Iris pigment epithelial cell (primary cell): ENCODE measurements at places on chromosomes 6 and 20.

DNA sequence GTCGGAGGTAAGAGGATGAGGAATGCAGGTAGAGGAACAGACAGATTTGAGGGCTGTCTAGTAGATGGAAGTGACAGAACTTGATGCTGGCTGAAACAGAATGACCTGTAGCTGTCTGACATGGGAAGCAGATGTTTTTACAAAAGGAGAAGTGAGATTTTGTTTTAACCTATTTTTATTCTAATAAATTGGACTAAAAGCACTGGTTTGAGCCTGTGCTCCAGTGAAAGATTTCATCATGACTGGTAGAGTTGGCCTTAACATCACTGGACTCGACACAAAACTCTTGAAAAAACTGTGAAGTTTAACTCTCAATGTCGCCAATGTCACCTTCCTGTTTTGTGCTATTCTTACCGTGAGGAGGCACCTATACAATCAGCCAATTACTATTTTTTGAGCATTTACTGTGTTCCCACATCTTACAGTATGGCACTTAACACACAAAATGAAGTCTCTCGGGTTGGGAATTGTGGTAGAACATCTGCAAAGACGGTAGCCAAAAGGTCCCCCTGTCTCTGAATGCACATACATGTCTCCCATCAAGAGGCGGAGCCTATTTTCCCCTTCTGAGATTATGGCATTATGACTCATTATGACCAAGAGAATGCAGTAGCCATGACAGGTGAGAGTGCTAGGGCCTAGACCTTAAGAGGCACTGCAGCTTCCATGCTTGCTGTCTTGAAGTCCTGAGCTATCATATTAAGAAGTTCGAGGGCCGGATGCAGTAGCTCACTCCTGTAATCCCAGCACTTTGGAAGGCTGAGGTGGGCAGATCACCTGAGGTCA lies 93.2 kb downstream of the FOXF2 start:
- no peak for DNase-seq

DNA sequence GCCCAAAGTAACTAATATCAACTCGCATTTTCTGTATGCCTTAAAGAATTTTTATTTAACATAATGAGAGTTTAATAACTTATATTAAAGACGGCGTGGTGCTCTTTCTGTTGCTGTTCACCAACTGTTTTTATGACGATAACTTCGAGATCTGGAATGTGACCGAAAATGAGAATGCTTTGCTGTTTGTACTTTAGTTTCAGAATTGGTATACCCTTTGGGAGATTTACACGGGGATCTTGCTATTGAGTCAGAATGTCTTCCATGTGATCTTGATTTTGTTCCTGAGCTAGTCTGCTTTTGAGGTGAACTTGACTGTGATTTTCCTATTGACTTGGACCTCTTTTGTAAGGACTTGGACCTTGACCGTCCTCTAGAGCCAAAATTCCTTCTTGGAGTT lies 17.9 kb downstream of the PNRC1 start:
- no peak for DNase-seq

GRCh38 chr6:43719511-43719910 lies 31.9 kb upstream of the MRPS18A start:
- DNase-seq = no peak

DNA sequence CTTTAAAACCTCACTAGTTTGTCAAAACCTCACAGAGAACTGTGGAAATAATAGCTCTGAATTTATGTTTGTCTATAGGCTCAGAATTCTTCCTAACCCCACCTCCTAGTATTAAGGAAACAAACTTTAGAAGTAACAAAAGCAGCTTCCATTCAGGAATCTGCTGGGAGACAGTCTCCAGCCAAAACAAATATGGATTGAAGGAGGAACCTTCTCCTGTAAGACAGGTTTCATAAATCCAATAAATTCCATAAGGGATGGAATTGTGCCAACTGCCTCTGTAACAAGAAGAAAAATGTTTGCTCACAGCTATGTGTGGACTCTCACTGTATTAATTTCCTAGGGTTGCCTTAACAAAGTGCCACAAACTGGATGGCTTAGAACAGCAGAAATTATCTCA lies 7.5 kb downstream of the SYCP2 start:
- no peak for DNase-seq

GRCh38 chr6:153862139-153862538 lies 176.9 kb upstream of the OPRM1 start:
- no peak for DNase-seq

GRCh38 chr20:53447316-53447715 lies 146.3 kb downstream of the ZNF217 start:
- no peak for DNase-seq

DNA sequence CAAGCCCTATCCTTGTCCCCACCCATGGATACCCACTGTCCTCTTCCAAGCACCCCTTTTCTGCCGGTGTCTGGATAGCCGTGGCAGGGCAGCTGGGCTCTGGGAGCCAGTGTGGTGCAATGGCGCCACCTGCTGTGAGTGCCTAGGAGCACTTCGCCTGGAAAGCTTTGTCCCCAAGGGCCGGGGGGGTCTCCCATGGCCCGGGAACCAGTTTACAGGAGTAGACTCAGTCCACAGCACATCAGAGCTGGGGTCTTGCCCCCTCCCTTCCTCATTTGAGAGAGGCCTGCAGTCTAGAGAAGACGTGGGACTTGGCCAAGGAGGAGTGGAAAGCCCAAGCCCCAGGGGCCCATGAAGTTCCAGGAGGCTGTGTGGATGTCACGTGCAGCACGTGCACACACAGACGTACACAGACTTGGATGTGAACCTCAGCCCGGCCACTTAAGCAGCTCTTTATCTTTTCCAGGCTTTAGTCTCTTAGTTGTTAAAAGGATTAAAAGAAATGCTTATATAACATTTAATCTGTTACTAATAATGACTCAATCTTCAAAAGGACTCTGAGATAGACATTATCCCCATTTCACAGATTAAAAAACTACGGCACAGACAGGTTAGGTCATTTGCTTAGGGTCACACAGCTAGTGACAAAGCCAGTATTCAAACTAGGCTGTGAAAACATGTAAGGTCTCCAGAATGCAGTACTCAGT lies 40.9 kb upstream of the CDH22 start:
- peak; percentile 41 for DNase-seq

GRCh38 chr6:152636609-152637295 lies 410 bp downstream of the SYNE1 start:
- peak; percentile 46 for DNase-seq

GRCh38 chr20:11697055-11697454 lies 220.6 kb upstream of the BTBD3 start:
- DNase-seq = no peak

GRCh38 chr6:74598462-74599393 lies 607.1 kb downstream of the COL12A1 start:
- DNase-seq = peak; percentile 39

- DNase-seq = no peak
Observed at GRCh38 chr6:105504706-105505105, 101.8 kb upstream of the PREP start.

GRCh38 chr20:2967841-2968240 lies 75.6 kb upstream of the GNRH2 start:
- DNase-seq = no peak

GRCh38 chr6:113735491-113735890 lies 121.7 kb upstream of the MARCKS start:
- no peak for DNase-seq

DNA sequence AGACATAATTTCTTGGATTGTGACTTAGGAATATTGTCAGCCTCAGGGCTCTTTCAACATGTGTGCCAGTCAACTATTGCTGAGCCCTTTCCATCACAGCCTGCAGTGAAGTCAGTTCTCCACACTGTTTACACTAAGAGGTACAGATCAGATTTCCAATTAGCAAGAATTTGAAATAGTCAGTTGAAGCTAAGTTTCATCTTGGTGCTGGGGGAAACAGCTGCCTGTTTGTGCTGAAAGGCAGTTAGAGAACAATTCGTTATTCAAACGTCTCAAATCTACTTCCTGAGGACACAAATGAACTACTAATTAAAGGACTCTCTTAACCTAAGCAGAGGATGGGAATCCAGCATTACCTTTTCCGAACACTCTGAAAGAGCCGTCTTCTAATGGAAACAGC lies 25.9 kb downstream of the ADGRF1 start:
- no peak for DNase-seq

DNA sequence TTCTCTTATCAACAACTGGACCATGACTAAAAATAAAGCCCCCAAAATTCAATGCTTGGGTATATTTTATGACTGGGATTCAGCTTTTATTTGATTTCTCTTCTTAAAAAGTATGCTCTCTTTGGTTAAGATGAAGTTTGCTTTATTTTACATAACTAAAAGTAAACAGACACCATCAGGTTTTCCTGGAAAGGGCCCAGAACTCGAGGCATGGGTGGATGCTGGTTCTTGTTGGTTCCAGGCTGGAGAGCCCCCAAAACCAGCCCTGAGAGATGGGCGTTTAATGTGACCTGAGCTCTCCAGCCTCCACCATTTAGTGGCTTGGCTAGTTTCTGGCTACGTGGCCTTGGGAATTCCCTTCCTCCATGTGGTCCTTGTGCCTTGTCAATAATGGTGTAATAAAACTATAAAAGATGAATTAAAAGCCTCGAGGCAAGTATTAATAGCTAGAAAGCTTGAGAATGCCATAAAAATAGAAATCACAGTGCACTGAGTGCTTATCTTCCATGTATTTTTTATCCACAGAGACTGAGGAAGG lies 34.1 kb downstream of the BANF2 start:
- no peak for DNase-seq

GRCh38 chr6:50655848-50656453 lies 57.4 kb upstream of the TFAP2D start:
- peak; percentile 9 for DNase-seq

DNA sequence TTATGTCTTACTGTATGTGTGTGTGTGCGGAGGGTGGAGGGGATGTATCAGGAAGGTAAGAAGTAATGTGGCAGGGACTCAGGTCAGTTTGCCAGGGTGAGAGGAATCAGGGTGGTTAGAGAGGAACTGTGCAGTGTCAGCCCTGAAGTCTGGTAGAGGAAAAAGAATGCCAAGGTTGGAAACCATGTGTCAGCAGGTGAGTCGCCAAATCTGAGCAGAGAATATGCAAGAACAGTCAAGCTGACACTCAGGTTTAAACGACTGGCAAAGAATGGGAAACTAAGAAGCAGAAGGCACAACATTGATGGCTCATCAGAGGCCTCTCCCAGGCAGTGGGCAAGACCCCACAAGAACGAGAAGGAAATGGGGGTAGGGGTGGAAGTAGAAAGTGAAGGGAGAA lies 107.5 kb upstream of the TBX18 start:
- DNase-seq = no peak

DNA sequence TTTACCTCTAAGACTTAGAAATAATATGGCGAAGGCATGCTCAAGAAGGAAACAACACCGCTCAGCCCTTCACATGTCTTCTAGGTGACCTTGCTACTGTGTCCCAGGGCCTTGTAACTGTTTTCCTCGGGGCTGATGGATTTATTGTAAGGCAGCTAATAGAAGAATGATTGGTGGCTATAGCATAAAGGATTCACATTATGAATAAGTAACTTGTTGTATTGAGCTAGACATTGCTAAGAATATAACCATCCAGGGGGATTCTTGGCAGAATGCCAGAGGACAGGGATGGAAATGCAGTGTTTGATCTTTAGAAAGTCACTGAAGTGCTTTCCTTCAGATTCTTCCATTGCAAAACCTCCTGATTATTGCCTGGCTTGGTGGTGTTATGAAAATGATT lies 54.9 kb downstream of the PLEKHG1 start:
- no peak for DNase-seq

DNA sequence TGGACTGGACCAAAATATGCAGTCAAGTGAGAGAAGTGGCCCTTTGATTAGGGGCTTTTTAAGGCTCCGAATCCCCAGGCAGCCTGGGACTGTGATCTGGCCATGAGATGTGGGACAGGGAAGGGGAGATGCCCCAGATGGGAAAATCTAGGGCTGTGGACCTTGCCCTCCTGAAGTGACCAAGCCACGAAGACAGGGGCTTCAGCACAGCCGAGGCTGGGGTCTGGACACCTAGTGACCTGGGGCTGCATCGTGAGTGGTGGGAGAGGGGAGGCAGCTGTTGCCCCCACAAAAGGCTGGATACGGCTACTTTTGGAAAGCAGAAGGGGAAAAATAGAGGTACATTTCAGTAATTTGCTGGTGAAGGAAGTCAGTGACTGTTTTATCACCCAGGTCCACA lies 139.5 kb upstream of the SLC24A3 start:
- no peak for DNase-seq

DNA sequence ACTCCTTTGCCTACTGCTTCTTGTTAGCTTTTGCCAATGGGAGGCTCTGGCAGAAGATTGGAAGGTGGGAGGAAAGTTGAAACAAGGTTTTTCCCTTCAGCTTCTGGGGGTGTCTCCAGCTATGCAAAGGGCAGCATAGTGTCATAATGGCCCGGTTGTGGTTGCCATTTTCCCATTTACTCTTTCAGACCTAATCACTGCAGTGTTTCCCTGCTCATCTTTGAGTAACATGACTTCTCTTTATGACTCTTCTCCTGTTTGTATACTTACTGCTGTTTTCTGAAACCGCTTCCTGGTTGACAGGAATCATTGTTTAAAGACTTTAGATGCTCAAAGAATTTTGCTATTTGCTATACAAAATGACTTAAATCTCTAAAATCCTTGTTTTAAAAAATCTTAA lies 19.9 kb downstream of the NRN1 start:
- DNase-seq = no peak

DNA sequence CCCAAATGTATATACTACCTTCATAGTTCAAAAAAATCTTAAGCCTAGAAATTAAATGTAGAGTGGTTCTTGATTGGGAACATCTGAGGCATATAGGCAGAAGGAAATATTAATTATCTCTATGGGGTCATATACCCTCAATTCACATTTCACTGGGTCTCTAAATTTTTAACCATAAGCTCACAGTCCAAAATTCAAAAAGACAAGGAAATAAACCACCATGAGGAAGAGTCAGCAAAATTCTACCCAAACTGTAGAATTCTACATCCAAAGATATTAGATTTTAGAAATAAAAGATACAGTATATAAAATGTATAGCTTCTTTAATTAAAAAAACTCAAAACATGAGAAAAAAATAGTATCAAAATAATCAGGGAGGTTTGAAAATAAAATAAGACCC lies 15.5 kb downstream of the LY86 start:
- DNase-seq = no peak

- no peak for DNase-seq
Observed at GRCh38 chr6:170404036-170404435, 97.5 kb downstream of the FAM120B start.

DNA sequence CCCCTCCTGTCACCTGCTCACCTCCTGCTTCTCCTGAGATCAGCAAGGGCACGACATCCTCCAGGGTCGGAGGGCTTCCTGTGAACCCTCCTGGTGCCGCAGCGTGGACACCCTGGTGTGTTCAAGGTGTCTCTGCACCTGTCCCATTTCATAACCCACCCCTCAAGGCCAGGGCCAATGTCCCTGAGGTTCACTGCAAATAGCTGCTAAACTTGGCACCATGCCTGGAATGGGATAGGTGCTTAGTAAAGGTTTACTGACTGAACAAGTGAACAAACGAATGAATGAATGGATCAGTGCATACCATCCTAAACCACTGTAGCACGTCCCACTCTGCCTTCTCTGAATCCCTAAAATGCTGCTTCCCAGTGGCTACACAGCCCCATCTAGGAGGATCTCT lies 35.0 kb downstream of the SIRPA start:
- DNase-seq = no peak
